ENCODE measurements at places on chromosomes 7 and 10. TPM values are rescaled to one million over a fixed set of nuclear protein-coding genes. Genes with fewer than 3 reads are reported as not detected.
A peak's percentile ranks its signal among the peaks of the same experiment; 100 is the strongest.

Gene SLC13A1
- total RNA-seq = not detected

Gene PNLIPRP1
- total RNA-seq = not detected

GRCh38 chr10:4131407-4132215 lies 346.6 kb upstream of the KLF6 start:
- no peaks in the 10 kb centered on the region for H3K36me3 ChIP-seq
- H3K4me3 ChIP-seq = no peak overlapping the region
- DNase-seq = no peak
- H3K4me1 ChIP-seq = no peaks in the 10 kb centered on the region

Gene ZNF853
- 0.37 TPM for total RNA-seq

GRCh38 chr10:117674646-117675045 lies 132.1 kb downstream of the EMX2 start:
- H3K4me3 ChIP-seq = no peak overlapping the region
- H3K27ac ChIP-seq = no peak overlapping the region
- H3K36me3 ChIP-seq = no peaks in the 10 kb centered on the region
- H3K27me3 ChIP-seq = no peaks in the 10 kb centered on the region

Gene IFIT2
- total RNA-seq = 4.7 TPM

DNA sequence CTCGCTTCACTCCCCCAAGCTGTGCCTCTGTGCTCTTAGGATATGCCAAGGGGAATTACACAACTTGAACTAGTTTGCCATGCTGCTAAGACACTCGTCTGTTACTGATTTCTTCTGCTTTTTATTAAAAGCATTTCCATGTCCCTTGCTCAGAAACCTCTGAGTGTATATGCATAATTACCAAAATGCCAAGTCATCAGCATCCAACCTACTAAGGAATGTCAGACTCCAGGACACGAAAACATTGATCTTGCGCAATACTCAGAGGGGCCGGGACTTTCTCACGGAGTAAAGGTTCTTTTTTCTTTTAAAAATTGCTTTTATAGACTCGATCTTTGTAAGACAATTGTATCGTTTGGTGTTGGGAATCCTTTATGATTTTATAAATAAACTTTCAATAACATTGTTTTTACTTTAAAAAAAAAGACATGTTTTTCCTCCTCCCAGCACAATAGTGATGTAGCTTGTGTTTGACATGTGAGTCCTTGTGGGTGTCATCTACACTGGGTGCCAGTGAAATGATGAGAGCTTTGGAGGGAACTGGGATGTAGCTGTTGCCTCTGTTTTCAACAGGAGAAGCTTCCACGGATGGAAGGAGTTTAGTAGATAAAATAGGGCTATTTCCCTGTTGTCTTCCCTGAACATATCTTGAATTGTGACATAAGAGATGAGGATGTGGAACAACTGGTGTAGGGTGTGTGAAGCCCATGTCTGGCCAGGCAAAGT lies 43.6 kb downstream of the CNNM1 start:
- no peaks in the 10 kb centered on the region for H3K27me3 ChIP-seq
- H3K4me1 ChIP-seq = no peaks in the 10 kb centered on the region
- H3K4me3 ChIP-seq = no peak overlapping the region
- H3K36me3 ChIP-seq = no peaks in the 10 kb centered on the region

DNA sequence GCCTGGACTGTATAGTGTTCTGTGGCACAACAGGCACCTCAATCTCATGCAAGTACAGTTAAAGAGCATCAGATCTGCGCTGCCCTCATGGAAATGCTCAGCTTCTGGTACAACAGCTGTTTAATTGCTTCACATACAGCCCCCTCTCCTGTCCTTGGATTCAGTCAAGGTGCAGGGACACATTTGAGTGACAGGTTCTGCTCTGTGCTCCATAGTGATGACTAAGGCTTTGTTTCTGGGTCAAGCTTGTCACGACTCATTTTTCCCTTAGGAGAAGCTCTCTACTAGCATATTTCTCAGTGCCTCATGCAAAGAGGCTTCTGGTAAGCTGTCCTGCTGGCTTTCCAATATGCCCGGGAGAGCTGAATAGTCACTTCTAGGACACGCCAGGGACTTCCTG lies 26.8 kb upstream of the MYO3A start:
- no peak overlapping the region for H3K4me3 ChIP-seq
- H3K27ac ChIP-seq = no peak overlapping the region
- no peaks in the 10 kb centered on the region for H3K27me3 ChIP-seq
- no peaks in the 10 kb centered on the region for H3K4me1 ChIP-seq
- DNase-seq = no peak
- H3K36me3 ChIP-seq = no peaks in the 10 kb centered on the region

DNA sequence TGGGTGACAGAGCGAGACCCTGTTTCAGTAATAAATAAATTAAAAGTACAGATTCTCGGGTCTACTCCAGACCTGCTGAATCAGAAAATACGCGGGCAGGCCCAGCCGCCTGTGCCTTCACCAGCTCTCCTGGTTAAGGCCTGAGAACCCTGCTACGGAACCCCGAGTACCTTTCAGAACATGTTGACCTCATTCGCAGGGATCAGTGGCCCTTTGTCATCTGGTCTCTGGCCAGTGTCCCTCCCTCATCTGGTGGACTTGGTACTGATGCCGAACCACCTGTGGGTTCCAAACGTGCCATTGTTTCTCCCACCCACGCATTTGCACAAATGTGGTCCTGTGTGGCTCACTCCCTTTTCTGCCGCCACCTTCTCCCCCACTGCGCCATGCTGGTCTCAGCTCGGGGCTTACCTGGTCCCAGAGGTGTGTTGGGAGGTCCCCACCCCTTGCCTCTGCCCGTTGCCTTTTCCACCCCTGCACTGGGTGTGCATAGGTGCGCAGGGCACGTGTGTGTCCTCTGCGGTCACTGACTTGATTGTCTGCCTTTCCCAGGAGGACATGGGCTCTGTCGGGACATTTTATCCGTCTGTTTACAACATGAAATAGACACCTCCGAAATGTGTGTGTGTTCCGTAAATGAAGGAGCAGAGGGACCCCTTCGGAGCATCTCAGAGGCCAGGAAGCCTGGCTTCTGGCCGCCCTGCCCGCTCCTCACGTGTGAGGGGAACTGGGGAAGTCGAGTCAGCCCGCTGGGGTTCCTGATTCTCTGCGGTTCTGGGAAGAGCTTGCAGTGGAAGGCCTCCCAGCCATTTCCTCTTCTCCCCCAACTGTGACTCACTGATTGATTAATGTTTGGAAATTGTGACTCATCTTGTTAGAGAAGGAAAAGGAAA lies 135.2 kb downstream of the CUX1 start:
- H3K27me3 ChIP-seq = no peaks in the 10 kb centered on the region
- H3K4me1 ChIP-seq = no peaks in the 10 kb centered on the region
- H3K4me3 ChIP-seq = no peak overlapping the region

- no peak overlapping the region for H3K4me3 ChIP-seq
- no peak for DNase-seq
- no peaks in the 10 kb centered on the region for H3K36me3 ChIP-seq
- no peaks in the 10 kb centered on the region for H3K27me3 ChIP-seq
- no peaks in the 10 kb centered on the region for H3K4me1 ChIP-seq
Observed at GRCh38 chr10:67119651-67120050, 193.8 kb downstream of the LRRTM3 start.

DNA sequence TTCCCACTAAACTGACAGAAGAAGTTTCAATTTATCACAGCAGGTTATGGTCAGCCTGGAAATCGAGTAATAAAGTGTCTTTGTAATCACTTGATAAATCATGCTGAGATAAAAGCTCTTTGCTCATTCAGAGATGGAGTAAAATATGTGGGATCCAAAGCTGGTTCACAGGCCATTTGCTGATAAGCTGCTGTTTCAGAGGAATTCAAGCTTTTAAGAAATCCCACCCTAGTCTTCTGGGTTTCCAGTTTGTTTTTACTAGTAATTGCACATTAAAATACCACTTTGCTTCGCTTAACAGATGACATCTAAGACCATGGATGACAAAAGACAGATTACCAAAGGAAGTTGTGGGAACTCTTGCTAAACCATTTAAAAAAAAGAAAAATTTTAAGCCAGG lies 37.4 kb upstream of the CDK6 start:
- no peaks in the 10 kb centered on the region for H3K27me3 ChIP-seq
- H3K4me1 ChIP-seq = no peaks in the 10 kb centered on the region
- DNase-seq = no peak
- H3K27ac ChIP-seq = no peak overlapping the region
- no peak overlapping the region for H3K4me3 ChIP-seq

DNA sequence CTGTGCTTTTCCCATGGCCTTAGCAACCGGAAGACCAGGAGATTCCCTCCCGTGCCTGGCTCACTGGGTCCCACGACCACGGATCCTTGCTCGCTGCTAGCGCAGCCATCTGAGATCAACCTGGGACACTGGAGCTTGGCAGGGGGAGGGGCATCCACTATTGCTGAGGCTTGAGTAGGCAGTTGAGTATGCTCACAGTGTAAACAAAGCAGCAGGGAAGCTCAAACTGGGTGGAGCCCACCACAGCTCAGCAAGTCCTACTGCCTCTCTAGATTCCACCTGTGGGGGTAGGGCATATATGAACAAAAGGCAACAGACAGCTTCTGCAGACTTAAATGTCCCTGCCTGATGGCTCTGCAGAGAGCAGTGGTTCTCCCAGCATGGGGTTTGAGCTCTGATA lies 697.0 kb downstream of the SORCS1 start:
- DNase-seq = no peak
- no peaks in the 10 kb centered on the region for H3K4me1 ChIP-seq
- H3K36me3 ChIP-seq = no peaks in the 10 kb centered on the region
- H3K27ac ChIP-seq = no peak overlapping the region
- H3K4me3 ChIP-seq = no peak overlapping the region

- H3K36me3 ChIP-seq = no peaks in the 10 kb centered on the region
Observed at GRCh38 chr7:37191797-37192196, 256.9 kb downstream of the ELMO1 start.

GRCh38 chr7:21192657-21193056 lies 235.2 kb upstream of the SP4 start:
- H3K36me3 ChIP-seq = no peaks in the 10 kb centered on the region
- no peak for DNase-seq
- no peak overlapping the region for H3K27ac ChIP-seq
- no peaks in the 10 kb centered on the region for H3K4me1 ChIP-seq
- no peak overlapping the region for H3K4me3 ChIP-seq

Gene CALML3
- not detected for total RNA-seq

DNA sequence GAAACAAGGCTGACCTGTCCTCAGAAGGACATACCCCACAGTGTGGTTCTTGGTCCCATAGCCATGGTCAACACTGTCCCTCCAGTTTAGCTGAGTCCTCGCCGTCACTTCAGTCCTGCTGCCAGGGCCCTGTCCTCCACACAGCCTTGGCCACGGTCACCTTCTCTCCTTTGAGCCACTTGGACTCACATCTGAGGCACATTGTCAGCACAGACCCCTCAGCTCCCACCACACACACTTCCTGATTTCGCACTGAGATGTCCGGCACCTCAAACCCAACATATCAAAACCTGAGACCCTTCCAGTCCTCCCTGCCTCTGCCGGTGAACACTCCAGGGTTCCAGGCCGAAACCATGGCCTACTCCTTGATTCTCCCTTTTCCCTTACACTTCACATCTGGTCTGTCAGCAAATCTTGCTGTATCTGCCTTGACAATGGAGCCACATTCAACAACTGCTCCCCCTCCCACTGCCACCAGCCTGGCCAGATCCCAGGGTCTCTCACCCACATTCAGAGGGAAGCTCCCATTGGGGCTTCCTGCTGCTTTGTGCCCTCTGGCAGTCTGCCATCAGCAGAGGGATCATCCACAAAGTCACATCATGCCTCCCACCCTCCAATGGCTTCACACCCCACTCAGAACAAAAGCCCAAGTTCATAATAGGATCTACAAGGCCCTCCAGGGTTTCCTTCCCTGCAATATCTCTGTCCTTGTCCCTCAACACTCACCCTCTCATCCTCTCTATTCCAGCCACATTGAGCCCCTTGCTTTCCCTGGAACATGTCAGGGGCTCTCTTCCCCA lies 219.6 kb upstream of the SHH start:
- no peak for DNase-seq
- no peaks in the 10 kb centered on the region for H3K4me1 ChIP-seq
- no peak overlapping the region for H3K27ac ChIP-seq
- no peaks in the 10 kb centered on the region for H3K36me3 ChIP-seq
- no peak overlapping the region for H3K4me3 ChIP-seq
- H3K27me3 ChIP-seq = no peaks in the 10 kb centered on the region

GRCh38 chr10:69480068-69480412 lies 28.8 kb downstream of the TSPAN15 start:
- H3K4me3 ChIP-seq = no peak overlapping the region
- peak overlapping the region; percentile 62 for H3K27ac ChIP-seq
- no peaks in the 10 kb centered on the region for H3K27me3 ChIP-seq
- no peaks in the 10 kb centered on the region for H3K36me3 ChIP-seq
- DNase-seq = no peak

DNA sequence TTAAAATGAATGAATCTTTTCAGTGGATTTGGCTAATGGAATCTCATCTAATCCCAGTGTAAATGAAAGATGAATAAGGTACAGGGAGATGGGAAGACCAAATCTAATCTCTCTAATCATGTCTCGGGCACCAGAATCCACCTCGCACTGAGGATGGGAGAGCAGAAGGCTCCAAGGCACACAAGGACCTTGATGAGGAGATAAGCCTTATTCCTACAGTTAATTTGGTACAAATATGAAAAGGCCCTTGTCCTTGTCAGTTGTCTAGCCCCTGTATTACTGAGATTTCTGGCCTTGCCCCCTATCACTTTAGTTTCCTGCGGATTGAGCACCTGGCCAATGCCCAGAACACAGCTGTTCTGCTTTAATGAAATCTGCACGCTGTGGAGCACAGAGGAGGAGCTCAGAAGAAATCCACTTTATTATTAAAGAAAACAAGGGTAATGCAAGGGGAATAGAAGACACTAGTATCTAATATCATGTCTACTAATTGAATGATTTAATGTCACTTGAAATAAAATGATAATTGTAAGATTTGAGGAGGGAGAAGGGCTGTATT lies 321.4 kb upstream of the HGF start:
- no peaks in the 10 kb centered on the region for H3K27me3 ChIP-seq
- no peak overlapping the region for H3K27ac ChIP-seq
- no peaks in the 10 kb centered on the region for H3K36me3 ChIP-seq
- no peak for DNase-seq

DNA sequence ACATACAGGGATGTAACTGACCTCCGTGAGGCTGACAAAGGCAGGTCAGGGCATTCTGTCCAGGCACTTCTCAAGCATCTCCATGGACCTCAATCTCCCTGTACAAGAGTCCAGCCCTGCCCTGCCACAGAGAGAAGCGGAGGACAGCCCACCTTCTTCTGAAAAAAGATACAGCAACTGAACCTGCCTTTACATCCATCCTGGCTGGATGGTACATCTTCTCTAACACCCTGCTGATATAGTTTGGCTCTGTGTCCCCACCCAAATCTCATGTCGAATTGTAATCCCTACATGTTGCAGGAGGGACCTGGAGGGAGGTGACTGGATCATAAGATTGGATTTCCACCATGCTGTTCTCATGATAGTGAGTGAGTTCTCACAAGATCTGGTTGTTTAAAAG lies 40.5 kb upstream of the KCNMA1 start:
- no peak overlapping the region for H3K4me3 ChIP-seq
- no peaks in the 10 kb centered on the region for H3K4me1 ChIP-seq
- no peaks in the 10 kb centered on the region for H3K36me3 ChIP-seq
- H3K27ac ChIP-seq = no peak overlapping the region

Gene SPDYE5
- not detected for total RNA-seq

- H3K27me3 ChIP-seq = no peaks in the 10 kb centered on the region
- no peaks in the 10 kb centered on the region for H3K36me3 ChIP-seq
- no peak overlapping the region for H3K4me3 ChIP-seq
Observed at GRCh38 chr10:24643679-24644209, 79.9 kb downstream of the ARHGAP21 start.
